CD4-positive, alpha-beta T cell treated with Interferon gamma for 1 hour (primary cell): ENCODE measurements at places on chromosomes 16 and 17.

DNA sequence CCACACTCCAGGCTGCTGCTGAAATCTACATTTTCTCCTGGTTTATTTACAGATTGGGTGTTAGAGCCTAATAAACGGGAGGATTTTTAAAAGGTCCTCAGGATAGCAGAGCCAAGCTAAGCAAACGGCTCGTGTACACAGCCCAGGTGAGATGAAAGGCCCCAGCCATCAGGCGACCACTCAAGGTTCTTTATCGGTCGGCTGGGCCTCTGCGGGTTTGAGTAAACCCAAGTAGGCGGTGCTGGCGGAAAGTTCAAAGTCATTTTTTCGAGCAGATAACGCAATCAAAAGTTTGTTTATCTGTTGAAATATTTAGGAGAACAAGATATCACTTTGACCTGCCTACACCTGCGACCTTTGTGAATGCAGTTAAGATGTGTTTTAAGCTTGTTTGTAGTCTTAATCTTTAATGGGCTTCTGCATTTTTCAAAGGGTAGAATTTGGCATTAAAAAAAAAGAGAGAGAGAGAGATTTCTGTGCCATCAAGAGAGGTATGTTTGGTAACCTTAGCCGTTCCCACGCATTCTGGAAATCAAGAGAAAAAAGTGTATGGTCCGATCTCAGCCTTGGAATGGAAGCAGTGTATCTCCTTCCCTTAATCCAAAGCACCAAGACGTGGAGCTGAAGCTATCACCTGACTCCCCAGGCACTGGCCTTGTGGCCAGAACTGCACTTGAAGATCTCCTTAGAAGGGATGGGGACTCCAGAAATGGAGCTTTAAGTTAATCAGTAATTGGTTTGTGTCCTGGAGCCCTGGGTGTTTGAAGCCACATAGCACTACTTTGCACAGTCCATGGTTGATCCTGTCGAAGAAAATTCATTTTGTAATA, 301.7 kb upstream of the IRX5 start:
- no peak for DNase-seq

- DNase-seq: no peak
These were observed 49.8 kb downstream of the NDE1 start for GRCh38 chr16:15699819-15700218.

DNA sequence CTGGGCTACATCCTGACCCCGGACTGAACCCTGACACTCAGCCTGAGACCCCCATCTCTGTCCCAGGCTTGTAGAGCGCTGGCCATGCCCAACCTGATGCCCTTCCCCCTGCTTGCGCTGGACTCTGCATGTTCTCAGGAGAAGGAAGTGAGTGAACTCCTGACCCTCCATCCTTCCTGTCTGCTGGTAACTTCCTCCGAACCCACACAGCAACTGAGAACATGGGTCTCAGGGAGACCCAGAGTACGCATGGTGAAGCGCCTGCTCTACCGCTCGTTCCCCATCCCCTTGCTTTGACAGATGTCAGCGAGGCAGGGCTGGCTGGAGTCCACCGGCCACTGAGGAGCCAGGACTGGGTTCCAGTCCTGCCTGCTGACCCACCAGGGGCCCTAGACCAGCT, 6.1 kb downstream of the CAMKK1 start:
- peak; percentile 45 for DNase-seq

DNA sequence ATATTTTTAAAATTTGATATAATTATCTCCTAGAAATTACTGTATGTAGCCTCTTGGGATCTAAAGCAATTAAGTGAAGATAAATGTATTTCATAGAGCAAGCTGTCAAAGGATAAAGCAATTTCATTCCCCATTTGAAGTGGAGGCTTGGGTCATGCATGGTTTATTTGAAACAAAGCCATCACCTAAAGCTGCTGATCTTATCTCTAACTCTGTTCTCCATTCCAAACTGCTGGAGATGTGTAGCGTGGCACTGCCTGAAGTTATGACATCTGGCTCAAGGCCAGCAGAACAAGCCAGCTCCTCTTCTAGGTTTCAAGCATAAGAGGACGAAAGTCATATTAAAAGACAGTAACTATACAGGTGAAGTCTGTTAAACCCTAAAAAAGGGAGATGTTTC, 83.9 kb downstream of the HIC1 start:
- no peak for DNase-seq

DNA sequence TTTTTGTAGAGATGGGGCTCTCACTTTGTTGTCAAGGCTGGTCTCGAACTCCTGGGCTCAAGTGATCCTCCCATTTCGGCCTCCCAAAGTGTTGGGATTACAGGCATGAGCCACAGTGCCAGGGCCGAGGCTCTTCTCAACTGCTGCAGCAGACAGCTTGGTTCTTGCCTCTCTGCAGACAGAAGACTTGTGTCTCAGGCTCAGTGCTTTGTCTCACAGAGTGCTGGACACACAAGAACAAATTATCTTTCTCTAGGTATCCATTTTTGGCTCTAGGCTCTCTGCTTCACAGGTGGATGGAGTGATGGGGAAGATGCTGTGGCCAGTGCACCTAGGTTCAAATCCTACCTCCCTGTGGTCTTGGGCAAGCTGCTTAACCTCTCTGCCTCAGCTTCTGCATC, 80.8 kb upstream of the RNU2-1 start:
- DNase-seq: no peak
